CD4-positive, CD25-positive, alpha-beta regulatory T cell (primary cell): ENCODE measurements at places on chromosomes 7 and 10.
A peak's percentile ranks its signal among the peaks of the same experiment; 100 is the strongest.

DNA sequence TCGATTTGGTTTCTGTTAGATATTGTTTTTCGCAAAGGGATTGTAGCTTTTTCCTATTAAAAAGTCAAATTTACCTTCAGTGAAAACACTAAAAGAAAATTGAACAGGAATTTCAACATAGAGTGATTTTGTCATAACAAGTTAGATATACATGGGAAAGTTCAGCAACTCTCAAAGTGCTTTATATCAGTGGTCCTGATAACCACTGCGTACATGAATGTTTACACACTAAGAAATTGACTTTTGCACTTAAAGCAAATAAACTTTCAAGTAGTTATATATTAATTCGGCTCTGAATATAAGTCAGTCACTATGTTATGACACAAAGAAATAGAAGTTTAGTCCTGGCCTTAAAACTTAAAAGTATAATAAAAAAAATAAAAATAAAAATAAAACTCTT is 101.3 kb upstream of the DKK1 start:
- DNase-seq, result no peak

- no peak for DNase-seq
These were observed 294.3 kb downstream of the RPS24 start for GRCh38 chr10:78327778-78328591.

GRCh38 chr10:68516766-68517165 is 10.6 kb downstream of the SLC25A16 start:
- DNase-seq, result no peak

DNA sequence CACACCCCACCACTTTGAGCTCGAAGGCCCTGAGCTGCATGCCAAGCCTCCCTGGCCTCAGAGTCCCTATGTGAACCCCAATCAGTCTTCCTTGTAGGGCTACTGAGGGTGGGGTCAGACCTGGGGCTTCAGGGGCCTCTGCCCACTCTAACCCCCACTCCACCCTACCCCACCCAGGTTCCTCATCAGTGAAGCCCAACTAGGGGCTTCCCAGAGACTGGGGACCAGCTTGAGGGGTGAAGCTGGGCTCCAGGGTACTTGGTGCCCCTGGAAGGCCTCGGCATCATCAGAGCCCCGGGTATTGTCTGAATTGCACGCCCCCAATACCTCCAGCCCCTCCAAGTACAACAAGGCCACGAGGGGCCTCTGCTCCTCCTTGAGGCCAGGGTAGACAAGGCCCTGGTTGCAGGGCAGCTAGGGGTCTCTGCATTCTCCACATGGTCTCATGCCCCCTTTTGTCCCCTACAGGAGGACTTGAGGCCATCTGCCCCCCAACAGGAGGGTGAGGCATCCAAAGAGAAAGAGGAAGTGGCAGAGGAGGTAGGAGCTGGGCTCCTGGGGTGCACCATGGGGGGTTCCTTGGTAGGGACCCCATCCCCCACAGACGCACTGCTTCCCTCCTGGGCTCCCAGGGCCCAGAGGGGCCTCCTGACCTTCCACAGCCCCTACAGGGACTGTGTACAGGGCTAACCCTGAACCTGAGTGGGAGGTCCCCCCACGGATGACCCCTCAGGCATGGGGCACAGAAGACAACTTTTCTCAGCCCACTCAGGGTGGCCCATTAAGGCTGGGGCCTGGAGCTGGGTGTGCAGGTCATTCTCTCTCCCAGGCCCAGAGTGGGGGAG is 4.0 kb downstream of the SNCG start:
- no peak for DNase-seq

GRCh38 chr7:133434246-133434865 is 181.5 kb downstream of the EXOC4 start:
- DNase-seq, result peak; percentile 47

DNA sequence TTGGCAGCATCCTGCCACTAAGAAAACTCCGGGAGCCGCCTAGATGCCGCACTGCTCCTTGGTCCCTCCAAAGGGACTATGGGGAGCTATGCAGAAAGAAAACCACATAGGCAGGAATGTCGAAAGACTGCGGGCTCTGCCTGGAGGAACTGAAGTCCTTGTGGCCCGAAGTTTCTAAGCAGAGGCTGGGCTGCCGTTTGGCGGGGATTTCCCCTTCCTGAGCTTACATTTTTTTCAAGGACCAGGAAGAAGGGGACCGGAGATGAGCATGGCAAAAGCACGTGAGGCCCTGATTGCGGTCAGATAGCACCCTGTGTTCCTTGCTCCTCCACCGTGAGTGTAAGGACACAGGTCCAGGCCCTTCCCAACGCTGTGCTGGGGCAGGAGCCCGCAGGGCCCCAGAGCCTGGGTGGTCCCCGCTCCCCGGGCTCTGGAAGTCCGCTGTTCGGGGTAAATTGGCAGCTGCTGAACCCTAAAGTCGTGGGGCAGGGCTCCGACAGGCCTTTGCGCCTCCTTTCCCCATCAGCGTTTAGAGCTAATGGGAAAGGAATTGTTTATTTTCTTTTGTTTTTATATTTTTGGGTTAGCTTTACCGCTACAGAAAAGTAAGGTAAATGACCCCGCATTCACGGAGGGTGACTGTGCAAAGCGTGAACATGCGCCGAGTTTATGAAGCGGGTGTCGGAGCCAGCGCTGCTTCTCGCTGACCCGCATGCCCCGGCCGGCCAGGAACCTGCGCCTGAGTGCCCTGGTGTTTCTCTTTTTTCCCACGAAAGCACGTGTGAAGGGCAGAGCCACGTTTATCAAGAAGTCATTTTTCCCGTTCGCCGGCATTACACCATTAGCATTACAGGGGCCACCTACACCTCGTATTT is 356.5 kb upstream of the ZNF32 start:
- no peak for DNase-seq

DNA sequence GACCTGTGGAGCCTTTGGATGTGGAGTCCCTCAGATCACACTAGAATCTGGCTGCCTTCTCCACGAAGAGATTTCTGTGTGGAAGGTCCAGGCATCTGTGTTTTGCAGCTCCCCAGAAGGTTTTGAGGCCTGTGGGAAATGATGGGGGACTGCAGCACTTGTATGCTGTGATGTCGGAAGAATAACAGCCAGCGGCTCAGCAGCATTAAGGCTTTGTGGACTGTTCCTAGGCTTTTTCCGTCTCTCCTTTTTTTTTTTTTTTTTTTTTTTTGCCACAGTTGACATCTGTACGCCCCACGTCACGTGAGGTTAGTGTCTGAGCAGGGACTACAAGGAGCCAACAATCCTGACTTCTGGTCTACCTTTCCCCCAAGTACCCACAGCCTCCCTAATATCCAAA is 181.3 kb downstream of the PFKFB3 start:
- DNase-seq, result no peak

DNA sequence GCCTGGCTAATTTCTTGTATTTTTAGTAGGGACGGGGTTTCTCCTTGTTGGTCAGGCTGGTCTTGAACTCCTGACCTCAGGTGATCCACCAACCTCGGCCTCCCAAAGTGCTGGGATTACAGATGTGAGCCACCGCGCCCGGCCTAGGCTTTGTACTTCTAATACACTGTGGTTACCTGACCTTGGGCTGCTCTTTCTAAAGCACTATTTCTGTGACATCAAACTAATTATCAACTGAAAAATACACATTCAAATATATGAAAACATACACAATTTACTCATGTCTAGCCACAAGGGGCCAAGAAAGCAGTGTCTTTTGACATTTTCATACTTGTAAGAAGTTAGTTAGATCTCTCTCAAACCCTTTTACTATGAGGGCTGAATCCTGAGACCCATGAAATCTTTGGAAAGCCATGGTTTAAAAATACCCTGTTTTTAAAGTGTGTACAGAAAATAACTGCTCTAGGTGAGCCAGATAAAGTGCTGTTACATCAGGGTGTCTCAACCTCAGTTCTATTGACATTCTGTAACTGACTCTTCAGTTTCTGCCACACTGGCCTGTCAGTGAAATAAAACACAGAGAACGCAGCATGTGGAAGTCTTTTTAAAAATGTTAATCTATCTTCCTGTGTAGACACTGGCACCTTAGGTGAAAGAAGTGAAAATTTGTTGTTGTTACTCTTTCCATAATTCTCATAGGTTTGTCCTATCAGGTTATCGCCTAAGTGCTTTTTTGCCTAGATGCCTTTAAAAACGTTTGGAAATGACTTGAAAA is 58.8 kb downstream of the CREM start:
- no peak for DNase-seq

- DNase-seq, result no peak
These were observed 560.7 kb downstream of the GLRX3 start for GRCh38 chr10:130696870-130697269.

GRCh38 chr10:29761916-29762315 is 127.1 kb upstream of the SVIL start:
- no peak for DNase-seq

DNA sequence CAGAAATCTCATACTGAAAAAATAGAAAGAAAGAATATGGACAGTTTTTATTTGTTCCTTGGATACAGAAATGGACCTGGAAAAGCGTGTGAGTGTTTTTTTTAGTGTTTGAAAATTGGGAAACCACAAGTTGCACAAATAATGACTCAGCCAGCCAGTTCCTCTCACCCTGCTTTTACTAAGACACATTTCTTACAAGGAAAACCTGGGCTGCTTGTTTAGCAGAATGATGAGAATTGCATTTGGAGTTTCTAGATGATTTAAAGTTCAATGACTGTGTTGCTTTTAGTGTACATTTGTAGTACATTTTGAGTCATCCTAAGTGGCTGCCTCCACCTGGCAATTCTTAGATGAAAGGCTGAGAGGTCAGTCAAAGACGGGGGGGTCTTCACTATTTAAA is 218.7 kb downstream of the ABCA13 start:
- no peak for DNase-seq

- DNase-seq, result no peak
These were observed 294.4 kb upstream of the NEBL start for GRCh38 chr10:21191512-21191911.

GRCh38 chr7:92053312-92053711 is 81.0 kb downstream of the CYP51A1 start:
- DNase-seq, result no peak

DNA sequence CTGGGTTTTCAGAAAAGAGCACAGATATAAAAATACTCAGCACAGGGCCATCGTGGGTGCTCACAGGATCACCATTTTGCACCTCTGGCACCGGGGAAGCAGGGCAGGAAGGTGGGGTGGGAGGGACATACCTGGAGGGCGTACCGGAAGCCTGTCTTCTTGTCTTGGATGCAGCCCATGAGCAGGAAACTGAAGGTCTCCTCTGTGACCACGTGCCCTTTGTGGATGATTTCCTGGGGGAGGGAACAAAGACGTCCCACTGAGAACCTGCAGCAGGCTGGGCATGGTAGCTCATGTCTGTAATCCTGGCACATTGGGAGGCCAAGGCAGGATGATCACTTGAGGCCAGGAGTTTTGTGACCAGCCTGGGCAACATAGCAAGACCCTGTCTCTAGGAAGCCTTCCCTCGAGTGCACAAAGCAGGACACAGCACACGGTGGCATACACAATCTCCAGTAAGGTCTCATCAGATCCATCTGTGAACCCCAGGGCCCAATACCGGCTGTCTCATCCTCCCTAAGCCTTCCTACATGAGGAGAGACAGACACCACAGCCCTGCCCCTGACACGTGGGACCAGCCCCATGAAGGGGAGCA is 9.5 kb downstream of the PTCD1 start:
- no peak for DNase-seq

GRCh38 chr10:118272149-118272721 is 69.9 kb downstream of the FAM204A start:
- DNase-seq, result no peak

DNA sequence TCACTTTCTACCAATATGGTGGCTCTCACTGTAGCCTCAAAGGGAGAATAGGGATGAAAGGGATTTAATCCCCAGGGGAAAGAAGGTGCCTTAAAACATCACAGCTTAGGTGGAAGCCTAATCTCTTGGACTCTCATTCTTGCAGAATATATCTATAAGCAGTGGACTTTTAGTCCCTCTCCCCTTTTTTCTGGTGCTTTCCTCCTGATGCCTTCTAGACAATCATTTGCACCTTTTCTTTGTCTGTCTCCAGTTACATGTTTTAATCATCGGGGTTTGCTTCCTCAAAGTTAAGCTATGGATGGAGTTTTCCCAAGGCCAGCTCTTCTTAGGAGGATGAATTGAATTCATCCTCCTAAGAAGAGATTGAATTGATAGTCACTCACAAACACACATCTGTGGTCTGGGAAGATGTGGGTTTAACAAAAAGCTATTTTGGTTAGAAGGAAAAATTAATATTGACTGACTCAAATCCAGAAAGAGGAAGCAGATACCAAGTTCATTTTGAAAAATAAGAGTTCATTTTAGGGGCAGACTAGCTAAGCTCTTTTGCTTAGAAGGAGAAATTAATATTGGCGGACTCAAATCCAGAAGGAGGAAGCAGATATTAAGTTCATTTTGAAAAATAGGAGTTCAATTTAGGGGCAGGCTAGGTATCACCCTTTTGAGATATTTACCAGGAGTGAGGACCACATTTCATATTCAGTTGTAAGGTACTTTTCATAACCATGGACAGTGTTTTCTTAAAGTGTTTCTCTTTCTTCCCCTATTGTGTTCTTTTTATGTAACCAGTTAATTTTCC is 35.2 kb upstream of the PLEKHS1 start:
- DNase-seq, result no peak

GRCh38 chr10:82278401-82279182 is 403.6 kb downstream of the NRG3 start:
- DNase-seq, result no peak

GRCh38 chr7:1940402-1940786 is 270.3 kb downstream of the ELFN1 start:
- peak; percentile 97 for DNase-seq

GRCh38 chr7:120030876-120031275 is 242.1 kb upstream of the KCND2 start:
- DNase-seq, result no peak

- no peak for DNase-seq
These were observed 7.3 kb downstream of the PPIF start for GRCh38 chr10:79354615-79355014.

- no peak for DNase-seq
These were observed 37.1 kb upstream of the SRI start for GRCh38 chr7:88256906-88257305.

GRCh38 chr7:49038821-49039358 is 114.5 kb downstream of the CDC14C start:
- DNase-seq, result no peak

DNA sequence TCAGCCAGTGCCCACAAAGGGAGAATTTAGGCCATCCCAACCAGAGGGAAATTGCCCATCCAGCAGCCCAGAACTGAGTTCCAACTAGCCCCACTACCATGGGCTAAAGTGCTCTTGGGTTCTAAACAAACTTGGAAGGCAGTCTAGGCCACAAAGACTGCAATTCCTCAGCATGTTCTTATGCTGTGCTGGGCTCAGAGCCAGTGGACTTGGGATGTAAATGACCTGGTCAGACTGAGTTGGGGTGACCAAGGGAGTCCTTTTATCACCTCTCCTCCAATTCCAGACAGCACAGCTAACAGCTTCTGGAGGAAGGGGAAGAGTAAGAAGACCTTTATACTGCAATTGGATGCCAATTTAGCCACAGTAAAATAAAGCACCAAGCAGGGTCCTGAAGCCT is 607.2 kb upstream of the KCND2 start:
- no peak for DNase-seq

GRCh38 chr10:21279217-21279575 is 246.3 kb downstream of the SKIDA1 start:
- no peak for DNase-seq
